ENCODE measurements at places on chromosomes 2 and 18.

DNA sequence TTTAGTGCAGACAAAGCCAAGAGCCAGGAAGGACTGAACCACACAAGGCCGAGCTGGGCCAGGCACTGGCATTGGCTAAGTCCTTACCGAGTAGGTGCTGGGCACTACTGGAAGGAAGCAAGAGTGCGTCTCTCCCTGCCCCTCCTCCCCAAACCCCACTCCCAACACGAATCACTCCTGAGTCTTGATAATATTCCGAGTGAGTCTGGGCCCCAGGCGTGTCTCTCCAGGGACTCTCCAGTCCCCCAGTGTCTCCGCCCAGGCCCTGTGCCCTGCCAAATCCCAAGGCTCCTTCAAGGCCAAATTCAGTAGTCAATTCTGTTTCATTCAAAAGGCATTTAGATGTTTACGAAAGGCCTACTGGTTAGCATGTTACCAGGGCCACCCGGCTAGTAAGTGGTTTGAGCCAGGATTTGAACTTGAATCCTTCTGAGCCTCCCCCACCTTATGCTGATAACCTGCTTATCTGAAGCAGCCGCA, 82.8 kb downstream of the GLI2 start:
- no peak for DNase-seq
- H3K4me3 ChIP-seq, result no peak overlapping the region
- no peaks in the 10 kb centered on the region for H3K36me3 ChIP-seq
- H3K27ac ChIP-seq, result no peak overlapping the region

DNA sequence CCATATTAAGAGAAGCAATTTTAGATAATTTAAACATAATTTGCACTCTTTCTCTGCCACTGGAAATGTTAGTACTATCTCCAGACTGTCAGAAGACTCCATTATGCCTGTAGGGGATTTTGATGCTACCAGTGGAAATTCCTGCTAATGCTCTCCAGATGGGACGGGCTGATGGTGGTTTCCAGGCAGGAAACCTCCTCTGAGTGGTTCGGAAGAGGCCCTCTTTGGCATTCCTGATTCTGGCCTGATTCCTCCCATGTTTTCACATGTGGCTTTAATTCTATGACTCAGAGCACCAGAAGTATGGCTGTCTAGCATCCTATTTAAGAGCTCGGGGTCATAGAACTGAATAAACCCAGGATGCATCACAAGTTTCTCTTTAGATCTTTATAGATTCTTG, 70.9 kb upstream of the ST6GAL2 start:
- no peak for DNase-seq
- no peak overlapping the region for H3K27ac ChIP-seq
- H3K4me1 ChIP-seq, result no peaks in the 10 kb centered on the region
- H3K27me3 ChIP-seq, result no peaks in the 10 kb centered on the region
- no peak overlapping the region for H3K4me3 ChIP-seq

GRCh38 chr2:26558271-26559043, 80.5 kb upstream of the OTOF start:
- H3K36me3 ChIP-seq, result no peaks in the 10 kb centered on the region
- no peak overlapping the region for H3K4me3 ChIP-seq
- no peak overlapping the region for H3K27ac ChIP-seq
- no peaks in the 10 kb centered on the region for H3K4me1 ChIP-seq
- no peak for DNase-seq
- peaks cover 46% of the 10 kb centered on the region for H3K27me3 ChIP-seq

DNA sequence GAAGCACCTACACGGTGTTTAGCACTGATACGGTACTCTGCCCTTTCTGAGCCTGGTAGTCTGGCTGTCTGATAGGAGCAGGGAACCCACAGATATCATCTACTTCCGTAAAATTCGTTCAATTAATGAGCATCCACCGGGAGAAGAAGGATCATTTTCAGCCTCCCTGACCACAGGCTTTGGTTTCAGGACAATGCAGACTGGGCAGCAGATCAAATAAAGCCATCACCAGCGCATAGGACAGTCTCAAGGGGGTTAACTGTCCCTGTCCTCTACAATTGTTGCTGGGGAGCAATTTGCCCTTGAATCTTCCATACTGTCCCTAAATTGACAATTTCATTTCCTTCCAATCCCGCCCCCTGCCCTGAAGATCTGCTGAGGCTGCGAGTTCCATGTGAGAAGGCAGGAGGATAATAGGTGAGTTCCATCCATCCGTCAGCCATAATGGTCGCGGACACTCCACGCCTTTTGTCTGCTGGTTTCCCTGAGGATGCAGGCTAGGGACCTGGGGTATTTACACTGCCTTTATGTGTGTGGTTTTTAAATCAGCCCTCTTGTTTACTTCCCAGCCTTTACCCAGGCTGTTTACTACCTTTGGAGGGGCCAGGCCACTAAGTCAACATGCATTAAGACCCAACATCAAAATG, 110.0 kb downstream of the MYCN start:
- no peak for DNase-seq
- no peak overlapping the region for H3K4me3 ChIP-seq
- H3K27ac ChIP-seq, result no peak overlapping the region
- H3K27me3 ChIP-seq, result no peaks in the 10 kb centered on the region
- no peaks in the 10 kb centered on the region for H3K36me3 ChIP-seq
- H3K4me1 ChIP-seq, result no peaks in the 10 kb centered on the region

DNA sequence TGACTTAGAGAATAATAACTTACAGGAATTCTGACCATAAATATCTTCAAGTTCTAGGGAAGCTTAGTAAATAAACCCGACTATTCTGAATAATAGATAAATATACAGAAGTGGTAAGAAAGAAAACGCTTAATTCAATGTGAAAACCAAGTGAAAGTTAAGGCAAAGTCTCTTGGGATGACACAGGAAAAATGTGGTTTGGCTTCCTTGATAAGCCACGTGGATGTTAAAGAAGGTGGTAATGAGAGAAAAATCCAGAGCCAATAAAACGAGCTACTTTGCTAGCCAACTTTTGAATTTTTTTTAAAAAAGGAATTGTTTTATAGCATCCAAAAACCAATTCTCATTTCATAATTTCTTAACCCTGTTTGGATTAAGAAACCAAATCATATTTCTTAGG, 166.2 kb upstream of the VRK2 start:
- DNase-seq, result no peak
- no peaks in the 10 kb centered on the region for H3K36me3 ChIP-seq
- H3K27ac ChIP-seq, result no peak overlapping the region
- H3K27me3 ChIP-seq, result peaks cover 2% of the 10 kb centered on the region

DNA sequence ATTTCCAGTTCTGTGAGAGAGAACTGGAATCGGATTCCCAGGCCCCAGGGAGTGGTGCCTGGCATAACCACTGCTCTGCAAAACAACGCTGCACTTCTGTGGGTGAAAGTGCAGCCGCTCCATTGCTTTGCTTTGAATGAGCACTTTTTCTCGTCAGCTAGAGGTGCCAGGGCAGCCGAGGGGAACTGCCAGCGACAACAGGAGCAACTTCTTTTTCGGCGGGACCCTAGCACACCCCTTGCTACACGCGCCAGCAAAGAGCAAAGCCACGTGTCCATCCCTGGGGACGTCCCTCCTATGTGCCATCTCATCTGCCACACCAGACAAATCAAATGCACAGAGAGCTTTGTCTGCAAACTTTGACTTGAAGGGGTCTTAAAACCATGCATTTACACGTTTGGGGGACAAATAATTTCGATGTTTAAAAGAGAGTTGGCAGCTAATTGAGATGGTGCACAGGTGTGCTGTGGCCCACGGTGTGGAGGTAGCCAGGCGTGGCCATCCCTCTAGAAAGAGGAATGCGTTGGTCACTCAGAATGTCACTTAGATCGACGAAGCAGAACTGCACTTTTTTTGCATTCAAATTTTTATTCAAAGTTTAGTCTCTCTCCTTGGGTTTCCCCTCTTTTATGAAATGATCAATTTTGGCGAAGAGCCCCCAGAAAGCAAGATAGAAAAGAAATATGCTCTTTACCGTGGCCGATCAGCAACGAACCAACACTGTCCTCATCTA, 151.8 kb downstream of the MBP start:
- no peak overlapping the region for H3K4me3 ChIP-seq
- DNase-seq, result no peak
- no peak overlapping the region for H3K27ac ChIP-seq

- H3K27ac ChIP-seq, result no peak overlapping the region
- peaks cover 5% of the 10 kb centered on the region for H3K36me3 ChIP-seq
- H3K27me3 ChIP-seq, result no peaks in the 10 kb centered on the region
- peaks cover 50% of the 10 kb centered on the region for H3K4me1 ChIP-seq
- H3K4me3 ChIP-seq, result no peak overlapping the region
- DNase-seq, result no peak
These were observed 55.2 kb downstream of the STK39 start for GRCh38 chr2:168191955-168192785.

DNA sequence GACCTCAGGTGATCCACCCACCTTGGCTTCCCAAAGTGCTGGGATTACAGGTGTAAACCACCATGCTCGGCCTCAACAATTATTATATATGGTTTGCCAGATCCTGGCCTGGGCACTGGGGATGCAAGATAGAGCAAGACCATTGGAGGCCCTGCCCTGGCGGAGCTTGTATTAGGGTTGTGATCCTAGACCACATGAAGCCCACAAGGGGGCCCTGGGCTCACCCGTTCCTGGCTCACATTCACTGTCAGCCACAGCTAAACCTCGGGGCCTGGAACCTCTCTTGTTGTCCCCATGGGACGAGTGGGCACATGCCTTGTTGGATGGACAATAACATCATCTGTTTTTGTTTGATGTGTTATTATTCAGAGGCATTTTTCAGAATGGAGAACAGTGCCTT, 14.9 kb downstream of the HPCAL1 start:
- peaks cover 17% of the 10 kb centered on the region for H3K4me1 ChIP-seq
- peaks cover 9% of the 10 kb centered on the region for H3K36me3 ChIP-seq
- H3K27me3 ChIP-seq, result no peaks in the 10 kb centered on the region
- H3K4me3 ChIP-seq, result no peak overlapping the region

- H3K4me1 ChIP-seq, result peaks cover 86% of the 10 kb centered on the region
- H3K27ac ChIP-seq, result no peak overlapping the region
- no peaks in the 10 kb centered on the region for H3K27me3 ChIP-seq
- peaks cover 37% of the 10 kb centered on the region for H3K36me3 ChIP-seq
- no peak for DNase-seq
These were observed 4.7 kb downstream of the ACVR1 start for GRCh38 chr2:157871415-157871814.

GRCh38 chr2:192025637-192026036, 169.1 kb downstream of the TMEFF2 start:
- no peak for DNase-seq
- no peak overlapping the region for H3K4me3 ChIP-seq
- peaks cover 10% of the 10 kb centered on the region for H3K27me3 ChIP-seq
- H3K4me1 ChIP-seq, result no peaks in the 10 kb centered on the region
- no peaks in the 10 kb centered on the region for H3K36me3 ChIP-seq

DNA sequence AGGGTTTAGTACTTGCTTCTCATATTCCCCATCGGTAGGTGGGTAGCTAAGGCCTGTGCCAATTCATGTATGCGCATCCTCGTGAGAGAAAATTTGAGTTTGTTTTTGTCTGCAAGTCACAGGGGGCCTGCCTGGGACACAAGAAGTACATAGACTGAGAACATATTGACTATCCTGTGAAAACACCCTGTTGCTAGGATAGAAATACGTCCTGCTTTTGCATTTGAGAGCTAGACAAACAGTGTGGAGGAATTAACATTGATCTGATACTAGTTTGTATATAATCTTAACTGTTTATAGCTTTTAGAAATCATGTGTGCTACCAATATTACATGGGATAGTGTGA, 10.9 kb downstream of the WDR7 start:
- H3K27ac ChIP-seq, result no peak overlapping the region
- no peaks in the 10 kb centered on the region for H3K27me3 ChIP-seq
- no peak for DNase-seq

DNA sequence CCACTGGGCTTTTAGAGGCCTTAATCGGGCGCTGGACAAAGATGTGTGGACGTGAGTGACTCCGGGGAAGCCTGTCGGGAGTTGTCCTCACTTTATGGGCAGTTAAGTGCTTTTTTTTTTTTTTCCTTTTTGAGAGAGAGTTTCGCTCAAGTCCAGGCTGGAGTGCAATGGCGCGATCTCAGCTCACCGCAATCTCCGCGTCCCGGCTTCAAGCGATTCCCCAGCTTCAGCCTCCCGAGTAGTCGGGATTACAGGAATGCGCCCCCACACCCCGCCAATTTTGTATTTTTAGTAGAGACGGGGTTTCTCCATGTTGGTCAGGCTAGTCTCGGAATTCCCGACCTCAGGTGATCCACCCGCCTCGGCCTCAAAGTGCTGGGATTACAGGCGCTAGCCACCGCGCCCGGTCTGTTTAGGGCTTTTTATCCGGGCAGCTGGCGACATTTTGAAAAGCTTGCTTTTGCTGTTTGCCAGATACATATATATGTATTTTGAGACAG, 1.5 kb downstream of the MSH6 start:
- H3K36me3 ChIP-seq, result peaks cover 10% of the 10 kb centered on the region
- H3K27me3 ChIP-seq, result no peaks in the 10 kb centered on the region
- H3K4me1 ChIP-seq, result peaks cover 21% of the 10 kb centered on the region
- H3K4me3 ChIP-seq, result peak overlapping the region; percentile 91

- peaks cover 11% of the 10 kb centered on the region for H3K4me1 ChIP-seq
- no peak overlapping the region for H3K4me3 ChIP-seq
- no peaks in the 10 kb centered on the region for H3K27me3 ChIP-seq
- H3K36me3 ChIP-seq, result peaks cover 12% of the 10 kb centered on the region
These were observed 80.4 kb downstream of the SGPP2 start for GRCh38 chr2:222504719-222505118.

- no peak for DNase-seq
- no peak overlapping the region for H3K27ac ChIP-seq
- no peaks in the 10 kb centered on the region for H3K27me3 ChIP-seq
- H3K36me3 ChIP-seq, result no peaks in the 10 kb centered on the region
- H3K4me3 ChIP-seq, result no peak overlapping the region
These were observed 62.8 kb downstream of the EFEMP1 start for GRCh38 chr2:55860832-55861231.

GRCh38 chr2:63862806-63863205, 21.1 kb downstream of the UGP2 start:
- peaks cover 40% of the 10 kb centered on the region for H3K4me1 ChIP-seq
- H3K27ac ChIP-seq, result peak overlapping the region; percentile 2
- no peak for DNase-seq
- H3K4me3 ChIP-seq, result no peak overlapping the region
- H3K27me3 ChIP-seq, result no peaks in the 10 kb centered on the region
- peaks cover 43% of the 10 kb centered on the region for H3K36me3 ChIP-seq

DNA sequence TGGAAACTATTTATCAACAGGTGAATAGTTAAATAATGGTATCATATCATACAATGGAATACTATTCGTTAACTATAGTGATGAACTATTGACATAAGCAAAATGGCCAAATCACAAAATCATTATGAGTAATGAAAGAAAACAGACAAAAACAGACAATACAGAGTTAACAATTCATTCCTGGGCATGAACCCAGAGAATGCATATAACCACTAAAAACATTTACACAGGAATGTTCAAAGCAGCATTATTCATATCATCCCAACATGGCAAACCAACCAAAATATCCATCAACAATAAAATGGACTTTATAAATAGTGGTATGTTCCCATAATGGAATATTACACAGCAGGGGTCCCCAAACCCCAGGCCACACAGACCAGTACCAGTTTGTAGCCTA, 131.2 kb upstream of the CYP1B1 start:
- H3K27me3 ChIP-seq, result peaks cover 16% of the 10 kb centered on the region
- no peak overlapping the region for H3K4me3 ChIP-seq
- H3K27ac ChIP-seq, result no peak overlapping the region
- no peaks in the 10 kb centered on the region for H3K4me1 ChIP-seq
- DNase-seq, result no peak

Measured in activated T-helper 1 cell treated with anti-CD3 and anti-CD28 coated beads, Interleukin-12 subunit alpha, Interleukin-12 subunit beta, Interleukin-2, Interleukin-4 antibody, amounts not matched to agents 30 ng/mL and 10 ng/mL and 1 ng/mL, durations not matched to agents 14 hours and 24 hours and 36 hours (primary cell).